ENCODE measurements at places on chromosomes 4 and X.
A peak's percentile ranks its signal among the peaks of the same experiment; 100 is the strongest.

- no peak for DNase-seq
Observed at GRCh38 chr4:158818560-158819140, 49.8 kb downstream of the FNIP2 start.

GRCh38 chrX:102339312-102340298 lies 92.6 kb downstream of the NXF2 start:
- no peak for DNase-seq

DNA sequence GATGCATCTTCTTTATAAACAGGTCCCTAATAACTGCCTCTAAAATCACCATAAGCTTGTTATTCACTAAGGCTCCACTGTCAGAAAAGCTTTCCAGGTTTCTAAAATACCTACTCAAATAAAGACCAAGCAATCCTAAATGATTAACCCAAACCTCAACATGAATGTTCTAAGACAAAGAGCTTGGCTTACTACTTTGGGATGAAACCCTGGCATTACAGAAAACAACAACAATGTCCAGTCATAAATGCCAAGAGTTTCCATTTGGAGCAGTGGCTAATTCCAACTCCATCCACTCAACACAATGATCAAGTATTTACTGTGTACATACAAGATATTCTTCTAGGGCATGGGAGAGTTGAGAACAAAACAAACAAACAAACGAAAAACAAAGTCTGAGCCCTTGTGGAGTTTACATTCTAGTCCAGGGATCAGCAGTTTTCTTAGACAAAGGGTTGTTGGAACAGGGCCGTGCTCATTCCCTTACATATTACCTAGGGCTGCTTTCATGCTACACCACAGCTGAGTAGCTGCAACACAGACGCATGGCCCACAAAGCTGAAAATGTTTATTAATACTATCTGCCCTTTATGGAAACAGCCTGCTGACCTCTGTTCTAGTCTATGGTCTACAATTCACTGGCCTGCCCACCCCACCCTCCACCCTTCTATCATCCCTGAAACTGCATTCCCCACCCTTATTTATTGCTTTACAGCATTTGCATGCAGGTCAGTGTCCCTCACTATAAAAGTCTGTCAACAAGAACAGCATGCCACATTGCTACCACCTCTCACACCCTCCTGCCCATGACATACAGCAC lies 23.7 kb downstream of the ABCG2 start:
- no peak for DNase-seq

GRCh38 chrX:110153896-110154295 lies 151.0 kb downstream of the TMEM164 start:
- no peak for DNase-seq

DNA sequence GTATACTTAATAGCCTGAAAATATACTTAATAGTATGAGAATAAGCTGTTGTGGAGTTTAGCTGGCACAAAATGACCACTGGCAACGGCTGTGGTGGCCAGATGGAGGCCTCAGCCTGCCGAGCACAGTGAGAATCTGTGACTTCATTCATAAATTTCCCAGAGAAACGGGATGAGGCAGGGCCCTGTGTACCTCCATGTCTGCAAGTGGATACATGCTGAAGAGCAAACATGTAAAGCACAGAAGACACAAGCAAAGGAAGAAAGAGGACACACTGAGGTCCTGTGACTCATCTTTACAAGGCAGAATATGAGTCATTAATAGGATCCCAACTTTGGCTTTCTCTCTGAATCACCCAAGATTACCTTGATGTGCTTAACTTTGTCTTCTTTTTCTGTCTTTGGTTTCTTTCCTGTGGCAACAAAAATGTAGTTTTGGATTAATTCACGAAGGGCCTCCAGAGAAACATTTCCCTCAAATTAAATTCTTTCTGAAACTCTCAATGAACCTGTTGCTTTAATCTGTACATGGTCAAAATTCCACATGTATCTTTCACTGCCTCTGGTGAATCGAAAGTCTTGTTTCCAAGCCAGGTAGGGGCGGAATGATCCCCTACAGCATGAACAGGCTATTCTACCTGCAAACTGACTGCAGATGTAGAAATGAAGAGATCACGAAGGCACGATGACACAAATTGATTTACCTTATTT lies 56.4 kb downstream of the IRF2 start:
- no peak for DNase-seq

GRCh38 chr4:57342411-57342810 lies 232.2 kb upstream of the IGFBP7 start:
- DNase-seq, result no peak

DNA sequence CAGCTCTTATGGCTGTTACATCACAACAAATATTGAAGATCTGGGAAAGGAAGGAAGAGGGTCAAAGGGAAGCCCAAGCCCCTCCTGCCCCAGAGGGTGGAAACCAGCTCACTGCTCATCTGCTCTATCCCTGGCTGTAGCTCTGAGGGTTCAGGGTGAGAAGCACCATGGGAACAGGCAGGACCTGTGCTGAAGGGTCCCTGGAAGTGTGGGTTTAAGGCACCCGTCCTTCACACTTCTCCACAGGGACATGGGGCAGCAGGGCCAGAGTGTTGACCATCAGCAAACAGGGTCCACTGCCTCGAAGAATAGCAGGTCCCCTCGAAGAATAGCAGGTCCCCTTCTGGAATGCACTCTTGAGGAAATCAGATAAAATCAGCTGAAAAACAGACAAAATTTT lies 4.4 kb downstream of the RTL5 start:
- no peak for DNase-seq

GRCh38 chr4:176001151-176002006 lies 64.3 kb upstream of the WDR17 start:
- DNase-seq, result peak; percentile 79

DNA sequence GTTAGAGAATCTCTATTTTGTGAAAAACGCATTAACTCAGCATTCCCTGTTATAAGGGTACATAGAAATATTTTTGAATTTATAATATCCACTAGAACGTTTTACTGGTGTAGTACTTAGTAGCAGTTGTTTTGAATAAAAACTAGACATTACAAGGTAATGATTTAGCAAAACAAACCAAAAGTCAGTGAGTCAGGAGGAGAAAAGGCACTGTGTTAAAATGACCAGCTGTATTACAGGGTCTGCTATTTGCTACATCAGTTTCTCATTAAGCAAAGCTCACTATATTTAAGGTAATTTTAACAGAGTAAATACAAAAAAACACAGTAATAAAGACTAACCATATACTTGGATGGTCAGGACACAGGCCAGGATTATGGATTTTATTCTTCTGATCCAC lies 152.8 kb downstream of the RASL11B start:
- DNase-seq, result no peak

DNA sequence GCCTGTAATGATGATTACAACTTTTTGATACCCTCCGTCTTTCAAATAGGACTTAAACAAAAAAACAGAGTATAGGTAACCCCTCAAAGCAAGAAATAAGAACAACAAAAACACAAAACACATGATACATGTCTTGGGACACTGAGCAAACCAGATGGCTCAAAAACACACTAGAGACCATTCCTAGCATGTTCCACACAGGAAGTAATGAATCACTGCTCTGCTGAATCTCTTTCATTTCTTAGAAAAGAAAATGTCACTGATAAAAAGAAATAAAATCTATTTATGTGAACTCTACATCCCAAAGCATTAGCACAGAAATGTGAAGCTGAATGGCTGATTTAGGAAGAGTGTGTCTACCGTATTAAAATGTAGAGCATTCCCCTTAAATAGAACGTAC lies 134.5 kb upstream of the IL15 start:
- DNase-seq, result no peak

GRCh38 chr4:158035662-158036195 lies 137.1 kb downstream of the GASK1B start:
- no peak for DNase-seq

DNA sequence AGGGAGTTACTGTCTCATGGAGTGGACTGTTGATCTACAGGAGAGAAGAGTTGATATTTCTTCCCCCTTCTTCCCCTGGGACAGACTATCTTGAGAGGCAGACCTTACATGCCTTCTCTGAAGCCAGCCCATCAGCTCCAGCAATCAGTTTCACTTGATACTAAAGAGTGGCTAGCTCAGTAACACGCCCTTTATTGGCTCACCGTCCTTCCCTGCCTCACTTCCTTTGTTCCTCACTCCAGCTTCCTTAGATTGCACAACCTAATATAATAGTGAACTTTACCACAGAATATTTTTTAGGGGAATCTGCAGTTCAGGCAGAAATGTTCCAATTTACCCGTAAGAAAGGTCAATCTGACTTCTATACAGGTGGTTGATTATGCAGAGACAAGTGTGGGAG lies 128.1 kb upstream of the NDP start:
- DNase-seq, result no peak

GRCh38 chr4:10078481-10079233 lies 37.9 kb downstream of the WDR1 start:
- DNase-seq, result no peak

DNA sequence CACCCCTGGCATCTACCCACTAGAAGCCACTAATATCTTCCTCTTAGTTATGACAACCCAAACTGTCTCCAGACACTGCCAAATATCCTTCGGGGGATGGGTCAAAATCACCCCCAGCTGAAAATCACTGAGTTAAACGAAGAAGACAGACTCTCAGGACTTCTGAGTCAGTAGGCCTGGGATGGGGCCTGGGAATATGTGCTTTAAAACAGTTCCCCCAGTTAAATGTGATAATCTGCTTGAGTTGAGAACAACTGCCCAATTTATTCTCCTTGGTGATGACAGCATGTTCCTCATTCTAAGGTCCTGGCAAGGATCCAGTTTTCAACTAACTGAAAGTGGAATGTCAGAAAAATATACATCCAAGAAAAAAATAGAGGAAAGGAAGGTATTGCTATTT lies 52.4 kb downstream of the CBLL2 start:
- DNase-seq, result no peak
